ENCODE measurements at places on chromosomes 7 and 10.

DNA sequence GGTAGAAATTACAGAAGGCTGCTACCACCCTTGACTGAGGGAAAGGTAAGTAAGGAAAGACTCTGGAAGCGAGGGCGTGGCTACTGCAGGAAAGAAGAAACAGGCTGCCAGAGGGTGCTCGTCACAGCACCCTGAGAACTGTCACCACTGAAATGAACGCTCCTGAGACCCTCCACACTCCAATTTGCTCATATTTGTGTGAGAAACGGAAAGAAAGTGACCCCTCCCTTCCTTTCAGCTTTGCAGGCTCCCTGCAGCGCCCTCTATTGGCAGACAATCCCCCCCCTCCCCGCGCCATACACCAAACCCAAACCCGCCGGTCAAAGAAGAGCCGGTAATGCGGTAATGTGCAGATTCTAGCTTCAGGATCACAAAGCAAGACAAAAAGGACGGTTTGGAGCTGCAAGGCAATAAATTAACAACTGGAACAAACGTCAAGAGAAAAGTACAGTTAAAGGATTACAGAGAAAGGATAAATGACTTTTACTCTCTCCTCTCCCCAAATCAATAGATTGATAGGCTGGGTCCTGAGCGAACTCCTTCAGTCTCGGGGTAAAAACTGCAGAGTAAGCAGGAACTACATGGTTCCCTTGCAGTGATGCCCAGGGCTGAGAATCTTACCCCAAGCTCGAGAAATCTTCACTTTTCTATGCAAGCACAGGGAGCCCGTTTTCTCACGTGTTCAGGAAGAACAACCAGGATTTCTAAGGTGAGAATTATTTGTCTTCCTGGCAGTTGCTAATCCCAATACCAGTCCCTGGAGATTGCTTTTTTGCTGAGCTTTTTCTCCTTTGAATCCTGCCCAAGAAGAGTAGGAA, 47.6 kb downstream of the STEAP1B start:
- DNase-seq, result no peak

DNA sequence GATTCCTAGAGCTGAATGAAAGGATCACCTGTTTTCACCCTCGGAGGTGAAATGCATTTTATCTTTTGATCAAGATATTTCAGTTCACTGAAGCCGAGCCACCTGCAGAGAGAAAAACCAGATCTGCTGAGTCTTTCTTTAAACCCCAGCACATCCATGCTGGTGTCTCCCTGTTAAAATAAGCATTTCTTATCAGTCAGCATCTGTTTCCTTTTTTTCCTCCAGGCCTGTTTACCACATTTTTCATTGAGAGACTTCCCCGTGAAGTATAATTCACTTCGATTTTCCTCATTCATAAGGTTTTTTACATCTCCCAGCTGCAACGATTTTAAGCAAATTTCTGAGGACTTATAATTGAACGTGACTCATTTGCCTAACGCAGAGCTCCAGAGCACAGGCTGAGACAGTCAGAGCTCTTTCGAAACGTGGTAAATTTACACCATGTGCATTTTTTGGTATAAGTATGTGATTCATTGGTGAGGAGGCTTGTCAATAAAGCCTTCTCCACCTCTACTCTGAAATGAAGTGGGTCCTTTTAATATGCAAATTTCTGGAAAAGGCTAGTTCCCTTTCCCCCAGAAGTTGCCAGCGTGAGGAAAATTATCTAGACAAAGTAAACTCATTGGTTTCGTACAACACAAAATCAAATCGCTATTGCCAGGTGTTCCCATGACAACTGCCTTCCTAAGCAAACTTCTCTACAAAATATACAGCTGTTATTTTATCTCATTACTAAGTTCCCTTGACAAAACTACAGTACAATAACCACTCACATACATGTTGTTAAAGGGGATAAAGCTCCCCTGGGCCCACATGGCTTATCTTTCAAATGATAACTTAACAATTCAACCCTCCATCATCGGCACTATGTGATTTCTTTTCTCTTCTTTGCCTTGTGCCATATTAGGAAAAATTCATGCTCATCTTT, 374.8 kb upstream of the AKR1E2 start:
- peak; percentile 85 for DNase-seq

DNA sequence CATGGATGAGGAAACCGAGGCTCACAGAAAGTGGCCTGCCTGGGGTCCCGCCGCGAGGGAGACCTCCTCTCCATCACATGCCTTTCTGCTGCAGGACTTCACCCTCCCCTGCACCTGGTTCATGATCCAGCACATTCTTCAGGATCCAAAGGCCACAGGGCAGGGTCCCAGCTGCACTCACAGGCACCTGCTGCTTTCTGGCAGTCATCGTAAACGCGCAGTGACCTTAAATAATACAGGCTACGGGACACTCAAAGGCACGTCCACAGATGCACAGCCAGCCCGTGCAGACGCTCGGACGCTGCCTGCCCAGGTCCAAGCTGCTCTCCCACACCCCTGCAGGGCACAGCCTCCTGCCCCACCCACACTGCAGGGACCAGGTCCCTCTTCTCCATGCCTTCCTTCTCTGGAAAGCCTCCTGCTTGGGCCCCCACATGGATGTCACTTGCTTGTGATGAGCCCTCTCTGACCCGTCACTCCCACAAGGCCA, 49.9 kb downstream of the CALML3 start:
- DNase-seq, result no peak

DNA sequence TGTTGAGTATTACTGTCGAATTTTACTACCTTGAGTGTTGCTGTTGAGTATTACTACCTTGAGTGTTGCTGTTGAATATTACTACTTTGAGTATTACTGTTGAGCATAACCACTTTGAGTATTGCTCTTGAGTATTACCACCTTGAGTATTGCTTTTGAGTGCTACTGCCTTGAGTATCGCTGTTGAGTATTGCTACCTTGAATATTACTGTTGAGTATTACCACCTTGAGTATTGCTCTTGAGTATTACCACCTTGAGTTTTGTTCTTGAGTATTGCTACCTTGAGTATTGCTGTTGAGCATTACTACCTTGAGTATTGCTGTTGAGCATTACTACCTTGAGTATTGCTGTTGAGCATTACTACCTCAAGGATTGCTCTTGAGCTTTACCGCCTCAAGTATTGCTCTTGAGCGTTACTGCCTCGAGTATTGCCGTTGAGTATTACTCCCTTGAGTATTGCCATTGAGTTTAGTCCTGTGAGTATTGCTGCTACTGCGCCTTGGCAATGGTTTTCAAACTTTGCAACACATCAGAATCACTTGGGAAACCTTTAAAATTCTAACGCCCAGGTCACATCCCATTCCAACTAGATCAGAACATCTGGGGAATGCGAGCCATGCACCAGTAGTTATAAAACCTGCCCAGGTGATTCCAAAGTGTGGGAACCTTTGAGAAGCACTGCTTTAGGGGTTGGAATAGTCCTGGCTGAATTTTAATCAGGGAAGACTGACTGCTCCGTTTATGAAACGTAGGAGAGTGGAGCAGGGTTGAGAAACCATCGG, 61.7 kb downstream of the TCF7L2 start:
- no peak for DNase-seq

GRCh38 chr10:76086170-76086760, 654.8 kb downstream of the LRMDA start:
- no peak for DNase-seq

DNA sequence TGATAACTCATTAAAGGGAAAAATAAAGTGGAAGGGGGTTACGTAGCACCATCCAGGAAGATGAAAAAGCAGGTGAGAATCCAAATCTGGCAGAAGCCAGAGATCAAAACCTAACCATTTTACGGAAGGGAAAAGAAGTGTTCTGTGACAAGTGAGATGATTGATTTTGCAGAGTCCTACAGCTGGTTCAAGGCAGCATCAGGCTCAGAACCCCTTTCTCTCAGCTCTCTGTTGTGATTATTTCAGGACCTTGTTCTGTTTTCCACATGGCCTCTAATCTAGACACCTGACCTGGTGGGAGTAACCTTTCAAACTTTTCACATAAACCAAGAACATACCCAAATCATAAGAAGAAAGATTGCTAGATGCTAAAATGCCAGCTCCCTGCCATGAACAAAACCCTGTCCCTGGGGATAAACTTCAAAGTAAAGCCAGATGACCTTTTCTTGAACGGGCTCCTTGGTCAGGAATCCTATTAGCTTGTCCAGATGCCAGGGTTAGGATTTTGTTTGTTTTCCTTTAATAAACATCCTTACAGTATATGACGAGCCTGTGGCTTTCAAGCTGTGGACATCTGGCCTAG, 5.9 kb downstream of the DUSP5 start:
- DNase-seq, result no peak

DNA sequence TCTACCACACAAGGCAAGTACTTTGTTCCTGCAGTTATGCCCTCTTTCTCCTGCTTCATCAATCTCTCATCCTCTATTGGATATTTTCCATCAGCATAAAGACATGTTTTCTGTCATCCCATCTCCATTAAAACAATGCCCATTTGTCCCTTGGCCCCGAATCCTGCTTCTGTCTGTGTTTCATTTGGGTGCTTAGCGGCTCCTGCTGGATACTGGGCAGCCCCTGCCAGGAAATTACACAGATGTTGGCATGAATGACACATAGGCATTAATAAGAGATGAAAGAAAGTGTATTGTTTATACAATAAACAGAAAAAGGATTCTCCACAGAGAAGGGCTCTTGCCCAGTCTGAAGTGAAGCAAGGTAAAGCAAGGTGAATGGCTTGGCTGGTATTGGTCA, 765.3 kb downstream of the REEP3 start:
- DNase-seq, result no peak

- peak; percentile 90 for DNase-seq
Observed at GRCh38 chr10:32982911-32983909, 25.2 kb upstream of the ITGB1 start.

- no peak for DNase-seq
Observed at GRCh38 chr7:23276947-23277346, 22.2 kb upstream of the MALSU1 start.

GRCh38 chr10:122454603-122455080, at the start of gene ARMS2:
Gene ARMS2, plus strand, starts transcription at chr10:122454653. Its CDS starts 75 bp downstream, at chr10:122454728.
- DNase-seq, result no peak

DNA sequence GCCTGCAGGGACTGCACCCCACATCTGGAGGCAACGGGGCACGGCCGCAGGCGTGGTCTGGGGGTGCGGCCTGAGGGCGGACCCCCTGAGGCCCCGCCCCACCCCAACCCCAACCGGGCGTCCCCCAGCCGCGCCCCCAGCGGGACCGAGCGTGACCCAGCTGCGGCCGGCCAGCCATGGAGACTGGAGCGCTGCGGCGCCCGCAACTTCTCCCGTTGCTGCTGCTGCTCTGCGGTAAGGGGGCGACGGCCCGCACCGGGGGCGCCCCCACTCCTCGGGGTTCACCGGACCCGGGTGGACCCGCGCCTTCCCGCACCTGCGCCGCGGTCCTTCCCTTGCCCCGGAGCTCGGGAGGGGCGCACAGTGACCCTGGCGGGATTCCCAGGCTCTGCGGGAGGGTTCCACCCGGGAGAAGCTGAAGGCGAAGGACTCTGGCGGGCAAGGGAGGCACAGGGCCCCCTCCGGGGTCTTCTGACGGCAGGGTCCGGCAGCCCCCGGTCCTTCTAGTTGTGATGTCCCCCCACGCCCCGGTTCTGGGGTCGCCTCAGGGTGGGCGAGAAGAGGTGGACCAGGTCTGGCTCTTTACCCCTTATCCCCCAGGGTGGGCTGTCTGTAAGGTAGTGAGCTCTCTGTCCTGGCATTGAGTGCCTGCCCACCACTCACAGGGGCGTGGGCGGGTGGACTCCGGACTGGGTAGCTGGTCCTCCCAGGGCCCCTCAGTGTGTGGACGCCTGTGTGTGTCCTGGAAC, at the start of gene RAMP3:
Gene RAMP3 (plus strand): TSS at position 139 of the 749 bp plus-strand sequence. CDS start 38 bp downstream, at position 177.
- no peak for DNase-seq

- no peak for DNase-seq
Observed at GRCh38 chr7:39985398-39985918, 35.4 kb downstream of the CDK13 start.

- DNase-seq, result no peak
Observed at GRCh38 chr7:105705427-105705826, 124.1 kb upstream of the EFCAB10 start.

GRCh38 chr7:137313201-137313600, 30.3 kb downstream of the PTN start:
- DNase-seq, result no peak

GRCh38 chr10:61592581-61592980, 70.1 kb upstream of the CABCOCO1 start:
- DNase-seq, result no peak

DNA sequence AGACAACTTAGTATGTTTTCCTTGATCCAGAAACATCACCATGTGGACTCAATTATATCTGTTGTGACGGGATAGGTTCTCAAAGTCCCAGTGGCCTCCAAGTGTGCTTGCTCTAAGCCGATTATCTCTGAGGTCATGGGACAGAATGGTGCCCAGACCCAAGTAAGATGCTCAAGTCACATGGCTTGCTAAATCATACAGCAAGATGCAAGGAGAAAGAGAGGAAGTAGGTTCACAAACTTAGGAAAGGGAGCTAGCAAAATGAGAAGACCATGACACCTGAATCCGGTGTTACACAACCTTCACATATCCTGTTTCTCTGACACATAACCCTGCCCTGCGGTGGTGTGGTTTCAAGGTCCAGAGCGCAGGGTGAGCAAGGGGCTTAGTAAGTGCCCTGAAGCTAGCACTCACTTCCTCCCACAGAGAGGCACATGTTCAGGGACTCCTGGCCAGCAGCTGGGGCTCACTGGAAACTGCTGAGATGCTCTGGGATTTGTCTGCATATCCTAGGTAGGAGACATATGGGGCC, 590.9 kb upstream of the ANKRD30A start:
- DNase-seq, result peak; percentile 85

- no peak for DNase-seq
Observed at GRCh38 chr10:126061526-126061925, 165.2 kb downstream of the FANK1 start.

DNA sequence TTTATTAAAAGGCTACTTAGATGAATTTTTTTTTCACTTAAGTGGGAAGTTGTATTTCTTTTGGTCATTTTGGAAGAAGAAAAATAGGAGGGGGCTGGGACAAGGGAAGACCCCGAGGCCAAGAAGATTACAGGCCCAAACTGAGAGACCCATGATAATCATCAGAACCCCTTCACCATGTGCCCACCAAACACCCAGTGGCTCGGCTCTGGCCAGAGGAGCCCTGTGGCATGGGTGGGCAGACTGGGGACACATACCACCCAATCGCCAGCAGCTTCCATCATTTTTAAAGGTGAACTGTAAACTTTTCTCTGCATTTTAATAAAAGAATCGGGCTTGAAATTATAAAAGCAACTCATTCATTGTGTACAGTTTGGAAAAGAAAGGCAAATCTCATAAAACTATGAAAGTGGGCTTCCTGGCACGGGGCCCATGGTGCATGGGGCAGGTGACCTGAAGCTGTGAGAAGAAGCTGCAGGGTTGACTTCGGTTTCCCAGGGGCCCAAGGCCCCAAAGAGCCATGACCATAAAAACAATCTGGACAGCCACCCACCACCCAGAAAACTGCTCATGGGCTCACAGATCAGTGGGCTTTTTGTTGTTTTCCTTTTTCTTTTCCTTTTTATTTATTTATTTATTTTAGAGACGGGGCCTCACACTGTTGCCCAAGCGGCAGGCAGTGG, 29.4 kb upstream of the RET start:
- DNase-seq, result no peak

DNA sequence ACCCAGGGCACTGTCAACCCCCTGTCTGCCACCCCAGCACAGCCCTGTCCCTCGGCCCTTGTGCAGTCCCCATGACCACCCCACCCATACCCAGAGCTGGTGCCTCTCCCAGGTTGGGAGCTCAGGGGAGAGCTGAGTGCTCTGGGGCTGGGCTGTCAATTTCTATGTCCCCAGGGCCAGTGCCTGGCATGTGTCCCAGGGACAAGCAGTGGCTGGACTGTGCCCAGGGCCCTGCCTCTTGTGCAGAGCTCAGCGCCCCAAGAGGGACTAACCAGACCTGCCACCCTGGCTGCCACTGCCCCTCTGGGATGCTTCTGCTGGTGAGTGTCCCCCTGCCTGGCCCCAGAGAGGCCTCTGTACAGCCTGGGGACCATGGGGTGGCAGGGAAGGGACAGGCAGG, 29.0 kb upstream of the ZNF862 start:
- no peak for DNase-seq

- no peak for DNase-seq
Observed at GRCh38 chr7:141203586-141203985, 129.7 kb downstream of the TMEM178B start.

Measured in dermis microvascular lymphatic vessel endothelial cell (primary cell).